Breast epithelium (tissue), 4 donors: ENCODE measurements at places on chromosomes 7 and 10. TPM values are rescaled to one million over a fixed set of nuclear protein-coding genes. Genes with fewer than 3 reads are reported as not detected.
A peak's percentile ranks its signal among the peaks of the same experiment; 100 is the strongest.

The CPED1 gene
- total RNA-seq = 14.3 TPM

The NXPH1 gene
- 0.29 TPM for total RNA-seq

The SPDYE16 gene
- not detected for total RNA-seq

The SEMA3E gene
- total RNA-seq = 11.8 TPM

The SPAM1 gene
- not detected for total RNA-seq

The ZNF804B gene
- total RNA-seq = not detected

The FAM25C gene
- total RNA-seq = not detected

The SPDYE6 gene
- not detected for total RNA-seq

GRCh38 chr10:88108115-88108610 lies 244.7 kb downstream of the PTEN start:
- no peak for DNase-seq

GRCh38 chr7:30178748-30179436 lies 44.1 kb downstream of the MTURN start:
- no peak for DNase-seq

DNA sequence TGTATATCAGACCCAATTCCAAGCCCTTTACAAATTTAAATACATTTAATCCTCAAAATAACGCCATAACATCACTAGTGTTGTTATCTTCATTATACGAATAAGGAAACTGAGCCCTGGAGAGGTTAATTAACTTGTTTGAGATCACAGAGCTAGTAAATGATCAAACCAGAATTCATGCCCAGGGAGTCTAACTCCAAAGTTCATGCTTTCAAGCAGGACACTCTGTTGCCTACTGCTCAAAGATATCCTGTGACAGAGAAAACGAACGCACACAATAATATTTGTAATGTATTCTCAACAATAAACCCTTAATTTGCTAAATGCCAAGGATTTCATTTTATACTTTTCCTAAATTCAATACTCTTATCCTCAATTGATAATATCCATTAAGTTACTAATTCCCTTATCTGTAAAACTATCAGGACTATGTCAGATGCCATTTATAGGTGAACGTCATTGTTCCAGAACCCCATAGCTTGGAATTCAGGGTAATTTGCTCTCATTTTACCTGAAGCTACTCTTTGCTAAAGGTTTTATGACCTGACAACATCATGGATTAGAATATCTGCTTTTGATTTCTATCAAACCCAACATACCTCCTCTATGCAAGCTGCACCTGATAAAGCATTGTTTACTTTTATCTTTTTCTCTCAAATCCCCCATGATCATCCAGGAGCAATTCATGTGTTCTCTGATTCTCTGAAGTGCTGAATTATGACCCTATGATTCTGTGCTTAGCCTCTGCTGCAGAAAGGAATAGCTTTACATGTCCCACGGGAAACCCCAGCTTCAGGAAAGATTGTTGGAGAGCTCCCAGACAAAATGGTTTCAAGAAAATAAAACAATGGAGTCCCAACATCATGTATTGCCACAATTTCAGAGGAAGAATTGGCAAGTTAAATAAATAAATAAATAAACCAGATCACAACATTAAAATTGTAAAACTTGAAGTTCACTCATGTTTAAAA lies 150.2 kb upstream of the CDK1 start:
- DNase-seq = no peak

DNA sequence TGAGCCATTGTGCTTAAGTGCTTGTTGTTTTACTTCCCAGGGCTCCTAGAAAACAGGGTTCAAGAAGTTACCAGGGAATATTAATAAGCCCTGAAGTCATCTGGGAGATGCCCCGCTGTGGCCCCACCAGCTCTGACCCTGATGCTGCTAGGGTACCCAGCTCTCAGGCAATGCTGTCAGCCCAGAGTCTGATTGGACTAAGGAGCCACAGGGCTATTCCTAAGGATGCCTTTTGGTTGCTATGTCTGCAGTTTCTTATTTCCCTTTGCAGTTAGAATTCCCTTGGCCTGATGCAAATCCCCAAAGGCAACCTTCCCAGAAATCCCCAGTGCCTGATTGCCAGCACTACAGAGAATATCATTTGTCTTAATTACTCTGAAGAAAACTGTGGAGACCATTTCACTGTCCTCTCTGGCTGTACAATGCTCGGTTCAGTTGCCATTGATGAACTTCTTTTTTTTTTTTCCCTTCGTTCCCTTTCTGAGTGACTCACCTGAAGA lies 236.7 kb upstream of the KMT2E start:
- DNase-seq = no peak

- no peak for DNase-seq
Measured at GRCh38 chr10:49172777-49173132, 15.4 kb downstream of the TMEM273 start.

DNA sequence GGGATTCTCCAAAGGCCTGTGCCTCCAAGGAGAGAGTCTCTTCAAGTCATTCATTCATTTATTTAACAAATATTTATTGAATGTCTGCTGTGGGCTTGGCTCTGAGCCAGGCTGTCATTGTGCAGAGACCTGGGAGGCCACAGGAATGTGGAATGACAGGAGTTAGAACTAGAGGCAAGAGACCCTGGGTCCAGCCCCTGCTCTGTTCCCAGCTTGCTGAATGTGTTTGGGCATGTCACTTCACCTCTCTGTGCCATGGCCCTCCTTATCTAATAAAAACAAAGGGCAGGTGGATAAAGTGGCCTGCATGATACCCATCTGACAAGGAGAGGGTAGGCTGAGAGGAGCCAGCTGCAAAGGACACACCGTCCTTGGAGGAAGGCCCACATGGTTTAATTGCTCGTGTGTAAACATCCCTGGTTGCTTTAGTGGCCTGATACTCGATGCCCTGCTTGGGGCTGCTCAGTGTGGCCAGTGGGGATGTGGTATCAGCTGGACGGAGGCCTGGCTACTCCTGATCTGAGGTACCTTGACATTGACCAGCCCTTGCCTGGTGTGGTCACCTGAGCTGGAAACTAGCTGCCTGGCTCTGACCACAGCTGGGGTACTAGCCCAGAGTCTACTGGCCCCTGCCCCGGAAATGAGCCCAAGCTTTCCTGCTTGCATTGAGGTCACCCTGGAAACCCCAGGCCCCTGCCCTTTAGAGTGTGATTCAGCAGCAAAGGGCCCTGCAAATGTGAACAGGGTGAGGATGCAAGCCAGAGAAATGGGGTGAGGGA lies 116.2 kb downstream of the CDH23 start:
- DNase-seq = peak; percentile 84

DNA sequence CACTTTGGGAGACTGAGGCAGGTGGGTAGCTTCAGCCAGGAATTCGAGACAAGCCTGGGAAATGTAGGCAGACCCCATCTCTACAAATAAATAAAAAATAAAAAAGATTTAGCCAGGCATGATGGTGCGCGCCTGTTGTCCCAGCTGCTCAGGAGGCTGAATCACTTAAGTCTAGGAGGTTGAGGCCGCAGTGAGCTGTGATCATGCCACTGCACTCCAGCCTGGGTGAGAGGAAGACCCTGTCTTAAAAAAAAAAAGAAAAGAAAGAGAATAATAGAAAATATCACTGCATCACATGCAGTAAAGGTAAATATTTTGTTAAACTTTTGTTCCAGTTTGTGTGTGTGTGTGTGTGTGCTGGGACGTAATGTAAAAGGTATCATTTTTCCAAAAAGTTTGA lies 3.0 kb downstream of the STRIP2 start:
- DNase-seq = no peak

- DNase-seq = no peak
Measured at GRCh38 chr10:25064401-25064800, 48.0 kb downstream of the THNSL1 start.

DNA sequence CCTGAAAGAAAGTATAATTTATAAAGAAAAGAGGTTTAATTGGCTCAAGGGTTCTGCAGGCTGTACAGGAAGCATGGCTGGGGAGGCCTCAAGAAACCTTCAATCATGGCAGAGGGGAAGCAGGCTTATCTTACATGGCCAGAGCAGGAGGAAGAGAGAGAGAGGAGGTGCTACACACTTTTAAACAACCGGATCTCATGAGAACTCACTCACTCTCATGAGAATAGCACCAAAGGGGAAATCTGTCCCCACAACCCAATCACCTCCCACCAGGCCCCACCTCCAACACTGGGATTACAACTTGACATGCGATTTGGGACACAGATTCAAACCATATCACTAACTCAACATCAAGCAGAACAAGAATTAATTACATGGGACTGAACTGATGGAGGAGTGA lies 6.9 kb upstream of the ZNF485 start:
- no peak for DNase-seq
